Right forelimb (tissue), 1 donor: ENCODE measurements at places on chromosomes 11 and 22.
A peak's percentile ranks its signal among the peaks of the same experiment; 100 is the strongest.

DNA sequence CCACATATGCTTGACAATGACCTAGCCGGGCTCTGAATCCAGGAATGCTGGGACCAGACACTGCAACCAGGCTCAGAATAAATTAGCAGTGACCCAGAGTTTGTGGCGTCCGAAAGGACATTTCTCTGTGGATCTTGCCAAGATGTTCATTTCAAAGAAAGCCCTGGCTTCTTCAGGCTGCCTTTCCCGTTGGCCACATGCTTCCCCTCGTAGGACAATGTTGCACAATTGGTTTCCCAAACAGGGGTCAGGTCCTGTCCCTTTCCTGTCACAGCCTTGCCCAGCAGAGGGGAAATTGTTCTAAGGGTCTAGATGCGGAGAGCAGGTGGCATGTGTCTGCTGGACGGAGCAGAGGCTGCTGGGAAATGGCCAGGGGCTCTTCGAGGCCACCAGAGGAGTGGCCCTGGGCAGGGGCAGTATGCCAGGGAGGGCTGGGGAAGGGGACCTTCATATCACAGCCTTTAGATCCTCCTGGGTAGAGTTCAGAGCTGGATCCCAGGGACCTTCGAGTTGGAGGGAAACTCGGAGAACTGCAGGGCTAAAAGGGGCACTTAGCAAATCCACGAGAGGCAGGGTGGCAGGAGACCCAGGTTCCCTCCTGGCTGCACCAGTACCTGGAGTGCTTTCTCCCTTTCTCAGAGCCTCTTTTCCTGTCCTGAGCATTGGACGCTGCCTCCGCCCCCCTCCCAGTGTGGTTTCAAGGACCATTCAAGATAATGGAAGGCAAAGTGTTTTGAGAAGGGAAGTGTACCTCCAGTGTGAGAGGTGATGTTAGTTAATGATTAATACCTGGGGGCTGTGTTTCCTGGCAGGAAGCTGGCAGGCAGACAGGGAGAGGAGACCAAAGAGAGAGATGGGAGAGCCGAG, 42.3 kb downstream of the C11orf96 start:
- no peak for DNase-seq

- no peak for DNase-seq
These were observed 76.6 kb downstream of the ST3GAL4 start for GRCh38 chr11:126432065-126432461.

- peak; percentile 92 for DNase-seq
These were observed 10.0 kb upstream of the MFRP start for GRCh38 chr11:119356349-119357031.

- no peak for DNase-seq
These were observed 442.9 kb upstream of the RAG2 start for GRCh38 chr11:37040921-37041320.

DNA sequence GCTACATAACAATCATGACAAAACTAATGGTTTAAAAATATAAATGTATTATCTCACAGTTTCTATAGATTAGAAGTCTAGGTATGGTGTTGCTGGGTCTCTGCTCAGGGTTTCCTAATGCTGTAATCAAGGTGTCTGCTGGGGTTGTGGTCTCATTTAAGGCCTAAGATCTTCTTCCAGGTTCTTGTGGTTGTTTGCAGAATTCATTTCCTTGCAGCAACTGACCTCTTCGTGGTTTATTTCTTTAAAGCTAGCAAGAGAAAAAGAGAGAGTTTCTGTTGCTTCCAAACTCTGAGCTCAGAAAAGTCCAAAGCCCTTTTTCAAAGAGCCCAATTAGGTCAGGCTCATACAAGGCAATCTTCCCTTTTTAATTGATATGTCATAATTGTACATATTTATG, 452.7 kb upstream of the CCDC179 start:
- DNase-seq: no peak

DNA sequence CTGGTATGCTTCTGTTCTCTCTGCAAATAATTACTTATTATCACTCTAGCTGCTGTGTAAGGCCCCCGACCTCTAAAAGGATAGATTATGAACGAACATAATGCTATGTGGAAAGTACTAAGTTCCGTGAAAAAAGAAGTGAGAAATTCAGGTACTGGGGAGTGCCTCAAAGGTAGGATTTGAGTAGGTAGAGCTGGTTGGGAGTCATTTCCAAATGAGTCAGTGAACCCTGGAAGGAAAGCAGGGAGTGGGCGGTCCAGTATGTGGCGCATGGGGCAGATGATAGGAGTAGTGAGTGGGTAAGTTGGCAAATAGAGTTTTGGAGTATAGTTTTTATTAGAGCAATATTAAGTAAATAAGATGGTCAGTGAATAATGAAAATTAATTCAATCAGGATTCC, 2.4 kb downstream of the ZC3H12C start:
- no peak for DNase-seq

DNA sequence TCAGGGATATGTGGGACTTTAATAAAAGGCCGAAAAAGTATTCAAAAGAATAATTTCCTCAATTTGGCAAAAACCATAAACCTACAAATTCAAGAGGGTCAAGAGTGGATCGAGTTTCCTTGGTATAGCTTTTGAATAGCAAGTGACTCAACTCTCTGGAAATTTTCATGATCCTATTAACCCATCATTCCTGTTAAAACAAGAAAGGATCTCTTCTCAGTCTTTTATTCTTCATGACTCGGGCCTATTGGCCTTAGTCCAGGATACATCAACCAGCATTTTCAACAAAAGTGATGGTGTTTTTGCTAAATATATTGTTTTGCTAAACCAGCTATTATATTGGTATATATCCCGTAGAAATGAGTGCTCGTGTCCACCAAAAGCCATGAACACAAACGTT, 110.3 kb downstream of the ATXN10 start:
- DNase-seq: no peak

DNA sequence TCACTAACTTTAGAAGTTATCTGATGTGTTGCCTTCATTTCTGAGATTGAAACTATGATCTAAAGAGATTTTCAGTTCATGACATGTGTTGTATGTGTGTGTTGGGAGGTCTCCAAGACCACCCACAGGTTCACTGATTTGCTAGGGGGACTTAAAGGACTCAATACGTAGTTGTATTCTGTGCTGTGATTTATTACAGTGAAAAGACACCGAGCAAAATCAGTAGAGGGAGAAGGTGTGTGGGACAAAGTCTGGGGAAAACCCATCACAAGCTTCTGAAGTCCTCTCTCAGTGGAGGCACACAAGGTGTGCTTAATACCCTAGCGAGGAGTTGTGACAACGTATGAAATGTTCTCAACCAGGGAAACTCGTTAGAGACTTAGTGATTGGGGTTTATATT, 35.6 kb downstream of the RNF169 start:
- no peak for DNase-seq

GRCh38 chr11:55658608-55659007, 3.4 kb upstream of the OR4C6 start:
- DNase-seq: no peak

DNA sequence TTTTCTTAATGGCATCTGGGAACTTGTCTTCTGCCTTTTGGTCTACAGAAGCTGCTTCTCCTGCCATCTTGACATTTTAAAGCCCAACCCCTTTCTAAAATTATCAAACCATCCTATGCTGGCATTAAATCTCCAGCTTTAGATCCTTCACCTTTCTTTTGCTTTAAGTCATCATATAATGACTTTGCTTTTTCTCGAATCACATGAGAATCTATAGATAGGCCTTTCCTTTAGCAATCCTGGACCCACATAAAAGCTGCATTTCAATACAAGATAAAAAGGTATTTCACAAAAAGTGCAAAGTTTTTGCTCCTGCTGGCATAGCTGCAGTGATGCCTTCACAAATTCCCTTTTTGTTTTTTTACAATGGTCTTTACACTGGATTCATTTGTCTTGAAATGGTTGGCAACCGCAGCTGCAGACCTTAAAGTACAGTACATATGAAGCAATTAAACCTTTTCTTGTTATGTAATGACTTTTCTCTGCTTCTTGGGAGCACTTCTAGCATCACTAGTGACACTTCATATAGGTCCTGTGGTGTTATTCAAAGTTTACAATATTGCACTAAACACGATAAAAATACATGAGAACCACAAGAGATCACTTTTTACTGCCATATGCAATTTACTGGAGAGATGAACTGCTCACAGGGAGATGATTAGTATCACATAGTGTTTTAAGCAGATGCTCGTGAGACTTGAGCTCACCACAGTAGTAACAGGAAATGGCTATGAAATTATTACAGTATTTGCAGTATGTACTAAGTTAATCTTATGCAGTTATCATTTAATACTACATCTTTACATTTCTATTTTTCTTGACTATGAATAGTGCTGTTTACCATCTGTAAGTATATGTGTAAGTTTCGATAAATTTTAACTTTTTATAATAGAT, 41.6 kb downstream of the ACER3 start:
- no peak for DNase-seq

GRCh38 chr22:41478891-41479521, 10.1 kb downstream of the ACO2 start:
- no peak for DNase-seq

- no peak for DNase-seq
These were observed 213.6 kb downstream of the NXPE2 start for GRCh38 chr11:114891911-114892310.

GRCh38 chr22:36234919-36235318, 4.4 kb downstream of the APOL2 start:
- no peak for DNase-seq

GRCh38 chr11:9752091-9752490, 88.2 kb downstream of the SWAP70 start:
- DNase-seq: no peak

- DNase-seq: no peak
These were observed 54.7 kb upstream of the NECTIN1 start for GRCh38 chr11:119783466-119784400.

GRCh38 chr22:28075358-28075981, 156.4 kb upstream of the PITPNB start:
- no peak for DNase-seq

- no peak for DNase-seq
These were observed 1.7 kb downstream of the SAMM50 start for GRCh38 chr22:43956805-43957463.

- no peak for DNase-seq
These were observed 94.9 kb downstream of the PRR5L start for GRCh38 chr11:36390963-36391471.

DNA sequence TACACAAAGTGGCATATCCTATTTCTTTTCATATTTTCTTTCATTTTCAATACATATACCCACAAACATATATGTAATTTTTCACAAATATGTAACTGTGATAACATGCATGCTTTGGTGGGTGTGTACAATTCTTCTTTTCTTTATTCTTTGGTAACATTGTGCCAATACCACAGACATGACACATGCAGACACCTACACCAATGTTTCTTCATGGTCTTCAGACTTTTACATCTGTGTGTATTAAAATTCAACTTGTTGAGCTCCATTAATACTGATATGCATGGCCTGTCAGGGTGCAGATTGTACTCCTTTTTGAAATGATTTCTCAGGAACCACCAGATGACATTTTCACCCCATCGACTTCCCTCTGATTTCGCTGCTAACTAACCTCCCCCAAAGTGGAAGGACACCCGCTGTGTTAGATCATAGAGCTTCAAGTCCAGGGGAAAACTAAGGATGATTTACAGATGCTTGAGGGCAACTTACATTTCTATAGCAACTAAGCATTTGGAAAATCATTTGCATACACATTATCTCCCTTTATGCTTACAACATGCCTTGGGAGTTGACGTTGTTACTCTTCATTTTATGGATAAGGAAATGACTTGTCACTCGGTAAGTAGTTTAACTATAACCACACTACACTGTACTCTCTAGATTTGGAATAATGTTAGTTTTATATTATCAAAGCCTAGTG, 10.5 kb upstream of the PANX3 start:
- no peak for DNase-seq

DNA sequence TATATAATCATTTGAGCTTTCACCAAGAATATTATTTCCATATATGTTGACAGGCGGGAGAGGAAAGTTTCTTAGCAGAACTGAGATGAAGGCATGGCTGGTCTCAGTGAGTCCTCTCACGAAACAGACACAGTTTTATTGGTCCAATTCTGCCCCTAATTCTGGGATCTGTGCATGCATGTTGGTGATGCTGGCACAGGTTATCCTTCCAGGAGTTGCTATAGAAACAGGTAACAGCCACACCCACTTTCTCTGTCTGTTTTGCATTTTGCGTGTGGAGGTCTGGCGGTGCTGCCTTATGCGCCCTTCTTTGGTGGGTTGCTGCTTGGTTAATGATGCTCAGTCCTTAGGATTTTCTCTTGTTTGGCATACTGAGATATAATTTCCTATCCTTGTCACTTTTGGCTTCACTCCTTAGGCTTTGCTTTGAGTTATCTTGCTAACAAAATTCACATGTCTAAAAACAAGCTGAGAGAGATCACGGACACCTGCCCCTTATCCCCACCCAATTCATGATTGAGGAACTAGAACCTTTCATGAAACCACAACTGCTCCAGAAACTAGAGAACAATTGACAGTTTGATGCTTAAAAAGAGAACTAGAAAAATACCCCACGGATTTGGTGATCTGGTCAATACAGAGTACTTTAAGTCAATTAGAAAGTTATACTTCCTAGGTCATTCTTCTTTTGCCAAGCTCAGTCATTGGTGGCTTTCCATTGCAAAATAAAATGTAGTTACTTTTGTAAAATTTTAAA, 189.3 kb downstream of the FAT3 start:
- DNase-seq: no peak

DNA sequence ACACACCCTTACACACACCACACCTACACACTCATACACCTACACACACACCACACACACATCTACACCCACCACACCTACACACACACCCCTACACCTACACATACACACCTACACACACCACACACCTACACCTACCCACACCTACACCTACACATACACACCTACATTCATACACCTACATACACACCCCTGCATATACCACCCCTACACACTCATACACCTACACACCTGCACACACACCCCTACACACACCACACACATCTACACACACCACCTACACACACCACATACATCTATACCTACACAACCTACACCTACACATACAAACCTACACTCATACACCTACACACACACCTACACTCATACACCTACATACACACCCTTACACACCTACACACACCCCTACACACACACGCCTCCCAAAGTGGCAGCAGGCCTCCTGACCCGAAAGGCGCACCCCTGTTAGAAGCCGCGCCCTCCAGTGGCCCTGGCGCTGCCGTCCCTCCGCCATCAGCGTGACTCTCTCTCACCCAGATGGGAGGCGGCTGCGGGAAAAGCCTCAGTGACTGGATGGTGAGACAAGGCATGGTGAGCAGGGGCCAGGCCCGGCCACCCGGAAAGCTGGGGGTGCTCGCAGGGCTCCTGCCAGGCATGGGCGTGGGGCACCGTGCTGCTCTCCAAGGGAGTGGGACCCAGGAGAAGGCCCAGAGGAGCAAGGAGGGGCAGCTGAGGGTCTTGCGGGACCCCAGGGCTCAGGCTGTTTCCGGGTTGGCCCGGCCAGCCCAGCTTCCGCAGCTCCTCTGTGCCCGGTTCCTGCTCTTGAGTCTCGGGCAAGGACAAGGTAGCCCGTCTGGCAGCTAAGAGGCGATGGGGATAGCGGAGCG, 37.0 kb upstream of the HMOX1 start:
- no peak for DNase-seq

- DNase-seq: no peak
These were observed 42.4 kb downstream of the LIF start for GRCh38 chr22:30204015-30204741.

- no peak for DNase-seq
These were observed 29.1 kb upstream of the SYT9 start for GRCh38 chr11:7222619-7223018.

GRCh38 chr11:45285930-45286632, at the start of gene SYT13:
Gene SYT13 (minus strand): TSS chr11:45286341. CDS start chr11:45286207, 134 bp downstream.
- DNase-seq: peak; percentile 72

GRCh38 chr22:48743601-48744282, 1083.9 kb downstream of the BRD1 start:
- no peak for DNase-seq
